MM.1S (cell line): ENCODE measurements at places on chromosomes 16 and 17.

- DNase-seq: no peak
These were observed 165.6 kb downstream of the CA10 start for GRCh38 chr17:51992864-51993416.

- DNase-seq: no peak
These were observed 41.4 kb downstream of the SETD6 start for GRCh38 chr16:58556678-58557077.

GRCh38 chr17:72175263-72175662 is 54.4 kb downstream of the SOX9 start:
- DNase-seq: no peak

- DNase-seq: no peak
These were observed 126.0 kb upstream of the ERCC4 start for GRCh38 chr16:13793841-13794409.

- no peak for DNase-seq
These were observed 43.1 kb downstream of the TBX4 start for GRCh38 chr17:61495161-61495857.

DNA sequence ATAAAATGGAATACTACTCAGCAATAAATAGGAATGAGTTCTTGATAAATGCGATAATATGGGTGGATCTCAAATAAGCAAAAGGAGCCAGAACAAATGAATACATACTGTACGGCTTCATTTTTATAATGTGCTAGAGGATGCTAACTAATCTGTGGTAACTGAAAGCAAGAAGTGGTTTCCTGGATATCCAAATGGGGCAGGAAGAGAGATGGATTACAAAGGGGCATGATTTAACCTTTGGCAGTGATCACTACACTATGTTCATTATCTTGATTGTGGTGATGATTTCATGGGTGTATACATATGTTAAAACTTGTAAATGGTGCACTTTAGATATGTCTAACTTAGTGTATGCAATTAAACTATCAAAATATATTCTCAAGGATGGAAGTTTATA is 222.3 kb upstream of the TBX2 start:
- DNase-seq: no peak

- DNase-seq: no peak
These were observed 1.5 kb downstream of the MCRIP1 start for GRCh38 chr17:81831563-81831956.

GRCh38 chr17:70905796-70906195 is 736.5 kb downstream of the KCNJ2 start:
- no peak for DNase-seq

DNA sequence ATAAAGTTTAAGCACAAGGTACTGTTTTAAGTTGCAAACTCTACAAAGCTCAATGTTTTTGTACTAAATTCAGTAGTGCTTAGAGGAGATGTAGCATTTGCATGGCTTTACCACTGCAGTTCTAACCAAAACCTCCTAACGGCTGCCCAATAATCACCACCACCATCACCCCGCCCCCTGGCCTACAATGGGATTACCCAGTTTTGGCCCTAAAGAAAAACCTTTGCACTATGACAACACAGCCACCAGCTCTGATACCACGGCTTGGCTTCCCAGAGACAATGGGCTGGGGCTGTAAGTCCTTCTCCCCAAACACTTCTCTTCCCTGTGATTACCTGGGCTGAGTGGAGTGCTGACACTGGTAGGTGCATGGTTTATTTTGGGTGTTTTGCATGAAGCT is 58.4 kb upstream of the MTMR4 start:
- no peak for DNase-seq

GRCh38 chr16:50496990-50497389 is 51.2 kb upstream of the NKD1 start:
- no peak for DNase-seq

- DNase-seq: no peak
These were observed 4.4 kb downstream of the MAP3K3 start for GRCh38 chr17:63626551-63627180.

DNA sequence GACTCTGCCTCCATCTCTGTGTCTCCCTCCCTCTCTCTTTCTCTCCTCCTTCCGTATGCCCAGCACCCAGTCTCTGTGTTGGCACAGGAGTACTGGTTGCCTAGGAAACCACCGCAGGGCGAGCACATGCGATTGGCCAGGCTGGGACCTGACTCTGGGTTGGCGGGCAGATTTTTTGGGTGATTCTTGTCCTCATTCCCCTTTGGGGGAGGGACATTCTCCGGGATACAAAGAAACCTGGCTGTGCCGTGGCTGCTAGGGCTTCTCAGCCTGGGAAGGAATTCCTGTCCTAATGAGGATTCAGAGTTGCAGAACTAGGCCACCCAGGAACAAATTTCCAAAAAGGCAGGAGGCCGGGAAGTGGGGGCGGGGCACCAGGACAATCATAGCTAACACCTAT is 168.9 kb downstream of the SHISA9 start:
- DNase-seq: no peak

GRCh38 chr16:87436225-87437172 is 44.4 kb downstream of the MAP1LC3B start:
- DNase-seq: no peak

DNA sequence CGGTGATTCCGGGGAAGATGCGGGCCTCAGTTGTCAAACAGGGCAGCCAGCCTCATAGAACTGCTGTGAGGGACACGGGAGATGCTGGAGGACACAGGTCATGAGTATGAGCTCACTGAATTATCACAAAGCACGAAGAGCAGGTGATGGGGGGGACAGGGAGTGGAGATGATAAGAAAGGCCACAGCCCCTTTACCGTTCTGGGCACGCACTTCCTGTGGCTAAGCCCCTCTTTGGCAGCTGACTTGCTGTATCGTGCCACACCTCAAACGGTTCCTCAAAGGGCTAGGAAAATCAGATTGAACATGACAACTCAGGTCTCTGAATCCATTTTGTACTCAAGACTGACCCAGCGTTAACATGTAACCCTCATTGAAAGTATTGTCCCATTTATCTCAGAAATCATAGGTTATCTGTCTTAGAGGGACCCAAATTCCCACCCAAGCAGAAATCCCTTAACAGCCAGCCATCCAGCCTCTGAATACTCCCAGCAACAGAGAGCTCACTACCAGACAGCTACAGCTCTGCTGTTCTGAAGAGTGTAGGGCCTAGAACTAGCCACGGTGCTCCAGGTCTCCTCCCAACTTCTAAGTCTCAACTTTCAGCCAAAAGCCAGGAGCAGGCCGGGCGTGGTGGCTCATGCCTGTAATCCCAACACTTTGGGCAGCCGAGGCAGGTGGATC is 5.0 kb upstream of the SRL start:
- no peak for DNase-seq

- DNase-seq: no peak
These were observed 787 bp downstream of the ZFPM1 start for GRCh38 chr16:88453611-88454522.

GRCh38 chr16:6611535-6611934 is 721.1 kb upstream of the RBFOX1 start:
- no peak for DNase-seq

DNA sequence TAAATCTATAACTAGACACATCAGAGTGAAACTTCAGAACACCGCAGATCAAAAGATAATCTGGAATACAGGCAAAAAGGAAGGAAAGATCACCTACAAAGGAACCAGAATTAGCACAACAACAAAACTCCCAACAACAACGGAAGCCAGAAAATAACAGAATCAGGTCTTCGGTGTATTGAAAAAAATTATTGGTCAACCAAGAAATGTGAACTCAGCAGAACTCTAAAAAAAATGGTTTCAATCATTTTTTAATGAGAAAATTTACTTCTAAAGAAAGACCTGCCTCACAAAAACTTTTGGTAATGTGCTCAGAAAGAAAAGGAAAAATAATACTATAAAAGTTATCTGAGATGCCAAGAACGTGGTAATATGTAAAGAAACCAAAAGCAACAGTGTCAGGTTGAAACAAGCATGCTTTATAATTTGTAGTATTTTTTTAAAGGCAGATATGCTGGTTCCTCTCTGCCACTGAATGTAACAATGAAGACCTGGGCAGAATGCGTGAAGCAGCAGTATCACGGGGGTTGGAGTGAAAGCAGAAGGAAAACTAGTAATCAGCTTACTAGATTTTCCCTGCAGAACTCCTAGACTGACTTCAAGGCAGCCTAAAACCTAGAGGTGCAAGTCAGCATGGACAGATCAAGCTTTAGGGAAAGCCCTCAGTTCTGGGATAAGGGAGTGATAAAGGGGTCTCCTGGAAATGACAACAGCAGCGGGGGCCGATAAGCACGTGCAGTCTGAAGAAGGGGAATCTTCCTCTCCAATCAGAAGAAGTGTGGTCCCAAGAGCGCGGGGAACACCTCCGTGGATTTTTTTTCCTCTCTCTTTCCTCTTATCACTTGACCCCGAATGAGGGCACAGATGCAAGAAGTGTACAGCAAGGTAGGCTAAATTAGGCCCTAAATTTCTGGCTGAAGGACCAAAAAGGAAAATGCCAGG is 80.9 kb upstream of the TEKT1 start:
- no peak for DNase-seq

DNA sequence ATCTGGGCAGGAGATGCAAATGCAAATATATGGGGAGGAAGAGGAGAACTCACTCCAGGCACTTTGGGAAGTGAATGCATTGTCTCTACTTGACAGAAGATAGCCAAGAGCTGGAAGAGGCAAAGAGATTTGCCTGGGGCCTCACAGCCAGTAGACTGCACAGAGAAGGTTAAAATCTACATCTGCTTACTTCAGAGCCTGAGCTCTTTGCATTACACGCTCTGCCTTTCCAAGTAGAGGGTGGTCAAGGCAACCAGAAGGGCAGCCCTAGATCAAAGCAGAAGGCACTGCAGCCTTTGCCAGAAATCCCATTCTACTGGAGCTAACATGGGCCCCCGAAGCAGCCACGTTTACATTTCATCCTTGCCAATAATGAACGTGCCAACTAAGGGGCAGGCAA is 407.2 kb upstream of the CCL2 start:
- DNase-seq: no peak

DNA sequence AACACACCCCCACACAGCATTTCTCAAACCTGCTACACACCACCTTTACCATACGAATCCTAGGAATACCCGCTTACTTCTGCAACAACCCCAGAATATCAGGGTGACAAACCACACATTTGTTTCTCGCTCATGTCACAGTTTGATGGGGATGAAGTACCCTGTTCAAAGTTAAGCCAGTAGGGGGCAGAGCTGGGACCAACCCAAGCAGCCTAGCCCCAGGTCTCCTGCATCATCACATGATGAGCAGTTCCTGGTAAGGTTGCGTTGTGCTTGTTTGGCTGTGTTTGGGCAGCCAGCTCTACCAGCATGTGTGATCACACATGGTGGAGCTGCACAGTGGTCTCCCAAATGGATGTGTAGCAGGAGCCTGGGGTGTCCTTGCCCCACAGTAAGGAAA is 103.6 kb upstream of the C16orf82 start:
- DNase-seq: no peak

DNA sequence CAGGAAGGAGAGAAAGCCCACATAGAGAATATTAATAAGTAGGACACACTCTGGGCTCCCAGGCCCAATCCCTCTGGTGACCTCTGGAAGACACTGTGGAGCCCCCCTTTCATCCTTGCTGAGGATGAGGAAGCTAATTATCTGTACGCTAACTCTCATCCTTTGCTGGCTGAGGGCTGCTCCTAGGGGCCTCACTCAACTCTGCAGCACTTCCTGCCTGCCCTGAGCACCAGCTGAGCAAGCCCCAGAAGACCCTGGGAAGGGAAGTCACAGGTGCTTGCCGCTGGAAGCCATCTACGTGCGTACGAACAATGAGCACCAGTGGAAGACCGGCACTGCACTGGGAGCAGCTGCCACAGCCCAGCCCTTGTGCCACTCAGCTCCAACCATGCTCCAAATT is 145.8 kb upstream of the CDH5 start:
- no peak for DNase-seq

DNA sequence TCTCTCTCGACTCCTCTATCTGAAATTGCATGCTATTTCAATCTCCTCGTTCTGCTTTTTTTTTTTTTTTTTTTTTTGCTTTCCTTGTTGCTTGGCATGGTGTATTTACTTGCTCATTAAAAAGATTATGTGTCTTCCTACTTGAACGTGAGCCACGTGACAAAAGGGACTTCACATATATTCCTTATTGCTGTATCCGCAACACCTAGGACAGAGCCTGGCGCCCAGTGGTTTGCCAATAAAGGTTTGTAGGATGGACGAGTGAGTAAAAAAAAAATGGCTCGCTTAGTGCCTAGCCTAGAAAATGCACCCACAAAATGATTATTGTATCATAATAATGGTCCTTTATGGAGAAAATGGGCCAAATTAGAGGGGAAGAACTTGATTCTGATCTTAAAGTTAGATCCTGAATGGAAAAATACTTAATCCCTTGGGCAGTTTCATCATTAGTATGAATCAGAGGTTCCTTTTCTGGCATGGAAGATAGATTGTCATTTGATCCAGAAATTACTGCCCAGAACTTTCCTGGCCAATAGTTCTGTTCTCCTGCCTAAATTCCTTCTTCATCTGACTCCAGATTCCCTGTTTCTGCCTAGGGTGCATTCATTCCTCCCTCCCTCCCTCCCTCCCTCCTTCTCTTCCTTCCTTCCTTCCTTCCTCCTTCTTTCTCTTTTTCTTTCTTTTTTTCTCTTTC is 13.6 kb upstream of the TMEM220 start:
- DNase-seq: no peak

DNA sequence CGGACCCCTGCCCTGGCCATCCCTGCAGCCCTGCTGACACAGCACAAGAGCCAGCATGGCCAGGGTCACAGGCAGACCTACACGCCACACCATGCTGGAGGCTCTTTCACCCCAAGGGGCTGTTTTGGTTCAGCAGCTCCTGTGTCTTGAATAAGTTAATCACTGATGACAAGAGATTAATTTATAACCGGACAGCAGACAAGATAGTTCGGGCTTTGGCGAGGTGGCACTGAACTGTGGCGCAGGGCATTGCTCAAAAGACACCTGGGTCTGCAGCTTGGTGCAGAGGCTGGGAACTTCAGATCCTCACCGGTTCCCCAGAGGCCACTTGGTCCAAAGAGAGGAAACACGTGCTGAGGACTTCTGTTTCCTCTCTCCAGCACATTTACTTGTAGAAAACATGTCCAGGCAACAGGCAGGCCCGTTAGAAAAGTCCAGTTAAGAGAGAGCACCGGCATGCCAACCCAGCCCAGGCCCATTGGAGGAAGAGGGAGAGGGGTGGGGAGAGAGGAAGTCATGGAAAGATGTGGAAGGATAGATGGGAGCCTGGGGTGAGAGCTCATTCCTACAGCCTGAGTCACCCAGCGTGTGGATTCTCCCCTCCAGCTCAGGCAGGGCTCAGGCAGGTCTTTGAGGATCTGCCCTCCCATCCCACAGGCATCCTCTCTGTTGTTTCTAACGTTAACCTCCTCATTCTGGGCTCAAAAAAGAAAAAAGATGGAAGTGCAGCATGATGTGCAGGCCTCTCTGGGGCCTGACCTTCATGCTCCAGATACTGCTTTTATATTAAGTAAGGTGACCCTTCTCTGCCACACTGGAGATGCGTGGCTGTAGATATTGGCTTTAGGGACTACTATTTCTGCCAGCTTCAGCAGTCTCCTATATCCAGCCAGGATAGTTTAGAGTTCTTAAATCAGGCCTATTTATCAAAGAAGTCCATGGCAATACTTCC is 80.0 kb upstream of the HNF1B start:
- DNase-seq: no peak
